GF-D8 (cell line): ENCODE measurements at places on chromosomes 1 and 21.

GRCh38 chr1:208170252-208170651, 73.9 kb downstream of the PLXNA2 start:
- no peak for DNase-seq

- no peak for DNase-seq
Observed at GRCh38 chr1:36885540-36886357, 148.6 kb downstream of the GRIK3 start.

GRCh38 chr1:41498804-41499203, 14.3 kb upstream of the EDN2 start:
- DNase-seq, result no peak

- DNase-seq, result no peak
Observed at GRCh38 chr21:45164838-45165237, 90.5 kb downstream of the ADARB1 start.

- DNase-seq, result no peak
Observed at GRCh38 chr1:159882527-159882862, 17.5 kb downstream of the CFAP45 start.
